ENCODE measurements at places on chromosomes 4 and X.
A peak's percentile ranks its signal among the peaks of the same experiment; 100 is the strongest.

GRCh38 chr4:41748571-41749475 lies at the start of gene PHOX2B:
PHOX2B (minus strand) TSS chr4:41748725; CDS start chr4:41748610, 115 bp downstream.
- DNase-seq: no peak

DNA sequence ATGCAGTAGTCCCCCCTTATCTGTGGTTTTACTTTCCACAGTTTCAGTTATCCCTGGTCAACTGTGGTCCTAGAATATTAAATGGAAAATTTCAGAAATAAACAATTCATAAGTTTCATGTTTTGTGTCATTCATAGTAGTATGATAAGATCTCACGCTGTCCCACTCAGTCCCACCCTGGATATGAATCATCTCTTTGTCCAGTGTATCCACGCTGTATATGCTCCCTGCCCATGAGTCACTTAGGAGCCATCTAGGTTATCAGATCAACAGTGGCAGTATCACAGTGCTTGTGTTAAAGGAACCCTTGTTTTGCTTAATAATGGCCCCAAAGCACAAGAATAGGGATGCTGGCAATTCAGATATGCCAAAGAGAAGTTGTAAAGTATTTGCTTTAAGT lies 16.2 kb upstream of the SYTL4 start:
- no peak for DNase-seq

DNA sequence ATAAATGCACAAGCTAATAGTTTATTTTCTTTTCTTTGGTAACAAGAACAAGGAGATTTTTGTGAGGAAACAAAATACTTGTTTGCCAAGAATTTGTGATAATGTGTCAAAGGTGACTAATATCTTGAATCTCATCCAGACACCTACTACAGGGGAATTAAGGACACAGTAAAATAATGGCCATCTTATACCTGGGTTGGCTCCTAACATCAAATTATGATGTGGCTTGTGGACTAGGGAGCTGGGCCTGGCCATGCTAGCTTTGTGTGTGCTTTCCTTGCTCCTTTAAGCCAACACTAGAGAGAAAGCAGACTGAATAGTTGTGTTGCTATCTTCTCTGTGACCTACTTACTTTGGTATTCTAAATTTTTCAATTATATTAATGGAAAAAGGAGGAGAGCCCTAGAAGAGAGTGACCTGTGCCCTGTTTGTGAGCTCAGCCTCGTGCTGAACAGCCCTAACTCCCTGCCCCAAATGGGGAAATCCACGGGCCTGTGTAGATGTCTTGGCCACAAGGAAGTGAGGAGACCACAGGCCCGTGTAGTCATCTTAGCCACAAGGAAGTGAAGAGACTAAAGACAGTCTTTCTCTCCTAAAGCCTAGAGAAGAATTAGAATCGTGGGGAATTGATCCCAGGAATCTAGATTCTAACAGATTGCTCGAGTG lies 23.3 kb downstream of the ARHGAP24 start:
- peak; percentile 86 for DNase-seq

DNA sequence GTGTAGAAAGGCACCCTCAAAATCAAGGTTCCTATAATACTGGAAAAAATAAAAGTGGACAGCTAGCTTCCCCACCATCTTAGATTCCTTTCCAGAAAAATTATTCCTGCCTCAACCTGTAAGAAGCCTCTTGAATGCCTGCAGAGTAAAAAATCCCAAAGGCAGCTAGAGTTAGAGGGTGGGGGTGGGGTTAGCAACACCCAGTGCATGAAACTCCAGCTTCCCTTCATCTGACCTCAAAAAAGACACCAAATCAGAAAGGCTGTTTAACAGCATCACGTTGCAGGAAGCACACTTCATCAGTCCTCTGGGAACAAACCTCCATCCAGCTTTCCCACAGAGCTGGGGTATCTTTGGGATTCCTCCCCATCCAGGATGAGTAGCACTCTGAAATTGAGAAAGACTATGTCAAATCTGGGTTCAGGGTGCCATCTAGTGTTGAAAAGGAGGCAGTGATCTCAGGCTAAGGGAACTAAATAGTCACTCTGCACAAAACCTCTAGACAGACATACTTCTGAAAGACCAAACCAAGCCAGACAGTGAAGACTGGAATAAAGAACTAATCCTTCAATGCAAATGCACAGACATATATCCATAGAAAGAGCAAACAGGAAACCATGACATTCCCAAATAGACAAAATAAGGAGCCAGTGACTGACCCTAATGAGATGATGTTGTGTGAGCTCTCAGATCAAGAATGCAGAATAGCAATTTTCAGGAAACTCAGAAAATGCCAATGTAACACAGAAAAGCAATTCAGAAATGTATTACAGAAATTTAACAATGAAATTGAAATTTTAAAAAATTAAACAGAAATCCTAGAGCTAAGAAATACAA lies 97.9 kb downstream of the ARHGEF9 start:
- DNase-seq: peak; percentile 9

DNA sequence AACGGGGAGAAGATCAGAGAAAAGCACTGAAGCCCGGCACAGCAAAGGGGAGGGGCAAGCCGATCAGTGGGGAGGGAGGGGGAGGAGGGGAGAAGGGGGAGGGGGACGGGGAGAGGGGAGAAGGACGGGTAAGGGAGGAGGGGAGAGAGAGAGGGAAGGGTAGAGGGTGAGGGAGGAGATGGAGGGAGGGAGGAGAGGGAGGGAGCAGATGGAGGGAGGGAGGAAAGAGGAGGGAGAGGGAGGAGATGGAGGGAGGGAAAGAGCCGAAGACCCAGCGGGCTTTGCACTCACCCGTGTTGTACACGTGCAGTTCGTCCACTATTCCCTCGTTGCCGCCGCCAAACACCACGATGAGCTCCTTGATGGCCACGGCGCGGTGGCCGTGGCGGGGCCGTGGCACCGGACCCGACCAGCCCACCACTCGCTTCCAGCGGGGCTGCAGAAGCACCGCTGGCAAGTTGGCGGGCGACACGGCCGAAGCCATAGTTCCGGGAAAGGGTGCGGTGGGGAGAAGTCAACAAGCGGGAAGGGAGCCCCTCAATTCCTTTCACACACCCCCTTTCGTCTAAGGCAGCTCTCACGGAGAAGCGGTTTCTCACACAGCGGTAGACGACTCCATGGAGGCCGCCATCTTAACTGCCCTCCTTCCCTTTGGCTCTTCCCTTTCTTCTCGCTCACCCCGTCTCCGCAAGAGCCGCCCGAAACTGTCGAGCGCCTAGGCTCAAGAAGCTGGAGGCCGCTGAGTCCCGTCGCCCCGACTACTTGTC lies 1.1 kb downstream of the HCFC1 start:
- no peak for DNase-seq

- no peak for DNase-seq
Observed at GRCh38 chr4:109811707-109812106, 3.9 kb upstream of the GAR1 start.

DNA sequence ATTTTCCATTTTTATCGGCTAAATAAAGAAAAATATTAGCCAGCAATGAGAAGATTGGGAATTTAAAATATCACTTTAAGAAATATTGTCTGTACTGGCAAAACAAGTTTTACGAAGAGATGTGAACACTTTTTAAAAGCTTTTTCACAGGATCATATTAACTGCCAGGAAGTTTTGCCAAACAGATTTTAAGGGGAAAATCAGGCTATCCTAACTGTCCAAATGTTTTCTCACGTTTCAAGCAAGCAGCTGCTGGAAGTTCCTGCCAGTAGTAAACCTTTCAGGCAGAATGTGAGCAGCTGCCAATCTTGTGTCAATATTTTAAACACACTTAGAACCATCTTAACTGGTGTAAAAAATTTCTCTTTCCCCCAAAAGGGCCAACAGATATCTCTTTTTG lies 101.1 kb downstream of the ADGRL3 start:
- DNase-seq: no peak

DNA sequence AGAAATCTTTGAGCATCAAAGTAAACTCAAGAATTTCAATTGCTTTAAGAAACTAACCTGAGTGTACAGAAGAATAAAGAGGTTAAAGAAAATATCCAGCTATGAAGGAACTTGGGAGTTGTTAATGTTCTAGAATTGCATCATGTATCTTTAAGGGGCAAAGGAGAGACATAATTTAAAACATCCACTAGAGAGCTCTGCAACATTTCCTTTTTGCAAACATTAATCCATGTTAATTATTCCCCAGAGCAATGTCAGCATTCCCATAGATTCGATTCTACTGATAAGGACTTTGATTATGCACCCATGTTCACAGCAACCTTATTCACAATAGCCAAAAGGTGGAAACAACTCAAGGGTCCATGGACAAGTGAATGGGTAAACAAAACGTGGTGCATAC lies 80.2 kb upstream of the SORBS2 start:
- DNase-seq: no peak

- peak; percentile 2 for DNase-seq
Observed at GRCh38 chrX:155068165-155068564, 2.8 kb downstream of the CMC4 start.

DNA sequence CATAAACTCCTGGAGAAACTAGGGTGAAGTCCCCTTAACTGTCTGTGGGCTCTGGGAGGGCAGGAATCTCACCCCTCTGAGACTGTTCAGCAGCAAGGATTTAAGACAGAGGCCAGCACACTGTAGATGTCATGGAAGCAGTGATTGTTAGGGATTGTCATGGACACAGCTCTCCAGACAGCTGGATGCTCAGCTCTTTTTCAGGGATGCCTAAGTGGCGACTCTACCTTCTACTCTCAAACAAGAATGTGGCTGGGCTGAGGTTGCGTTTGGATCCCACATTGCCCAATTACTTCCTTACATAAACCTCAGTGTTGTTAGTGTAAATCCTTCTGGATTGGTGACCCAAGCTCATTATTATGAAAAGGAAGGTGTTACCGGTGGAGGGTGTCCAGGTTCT lies 291.9 kb upstream of the VCX3A start:
- DNase-seq: no peak

- no peak for DNase-seq
Observed at GRCh38 chrX:85303544-85303943, 59.8 kb downstream of the ZNF711 start.

DNA sequence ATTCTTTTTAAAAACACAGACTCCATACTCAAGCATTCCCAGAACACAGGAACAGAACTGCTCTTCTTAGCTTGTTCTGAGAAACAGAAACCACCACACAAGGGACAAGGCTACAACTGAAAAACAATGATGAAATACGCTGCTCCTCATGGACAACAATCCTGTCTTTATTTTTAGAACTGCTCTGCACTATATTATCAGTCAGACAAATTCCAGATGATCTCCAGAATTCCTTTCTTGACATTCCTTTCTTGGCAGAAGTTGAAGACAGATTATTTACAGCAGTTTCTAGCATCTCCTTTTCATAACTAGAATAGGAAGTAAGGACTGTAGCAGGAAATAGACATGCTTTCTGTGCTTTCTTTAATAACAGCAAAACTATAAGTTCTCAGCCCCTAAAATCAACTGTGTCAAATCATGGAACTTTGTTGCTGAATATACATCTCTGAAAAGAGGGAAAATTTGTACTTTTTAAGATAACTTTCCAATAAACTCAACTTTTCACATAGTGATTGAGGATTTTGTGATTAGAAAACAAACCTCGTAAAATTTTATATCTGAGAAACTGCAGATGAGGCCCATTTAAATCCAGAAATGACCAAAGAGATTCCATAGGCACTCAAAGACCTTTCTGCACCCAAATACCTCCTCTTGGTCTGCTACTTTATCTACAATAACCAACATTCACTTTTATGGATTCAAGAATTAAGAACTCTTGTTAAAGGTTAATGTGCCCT lies 35.9 kb downstream of the ANTXR2 start:
- no peak for DNase-seq

- DNase-seq: no peak
Observed at GRCh38 chr4:118158763-118159375, 124.6 kb downstream of the NDST3 start.

DNA sequence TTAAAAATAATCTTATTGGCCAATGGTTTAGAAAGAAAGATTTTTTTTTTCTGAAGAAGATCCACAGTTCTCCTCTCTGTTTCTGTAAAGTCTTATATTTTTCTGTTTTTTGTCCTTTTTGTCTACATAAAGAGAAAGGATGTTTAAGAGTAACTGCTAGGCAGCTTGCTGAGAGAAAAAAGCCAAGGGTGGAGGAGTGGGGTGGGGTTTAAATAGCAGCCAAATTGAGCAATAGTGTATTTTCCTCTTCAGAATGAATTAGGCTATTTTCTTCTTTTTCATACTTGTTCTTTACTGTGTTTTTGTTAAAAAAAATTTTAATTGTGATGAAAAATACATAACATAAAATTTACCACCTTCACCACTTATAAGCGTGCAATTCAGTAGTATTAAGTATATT lies 224.6 kb downstream of the SOWAHB start:
- DNase-seq: no peak

DNA sequence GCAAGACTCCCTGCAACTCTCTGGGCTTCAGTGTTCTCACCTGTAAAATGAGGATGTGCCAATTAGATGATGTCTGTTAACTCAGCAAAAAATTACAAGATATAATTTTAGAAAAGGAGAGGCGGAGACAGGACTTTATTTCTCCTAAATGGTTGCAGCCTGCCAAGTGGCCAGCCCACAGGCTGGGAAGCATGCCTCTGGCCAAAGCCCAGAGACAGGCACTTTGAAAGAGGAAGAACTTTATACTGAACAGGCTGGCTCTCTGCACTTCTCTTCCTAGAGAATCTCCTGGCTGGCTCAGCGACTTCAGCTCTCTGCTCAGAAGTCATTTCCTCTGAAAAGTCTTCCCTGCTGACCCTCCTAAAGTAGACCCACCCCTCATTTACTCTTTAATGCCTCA lies 3.7 kb downstream of the PRDM5 start:
- DNase-seq: no peak

DNA sequence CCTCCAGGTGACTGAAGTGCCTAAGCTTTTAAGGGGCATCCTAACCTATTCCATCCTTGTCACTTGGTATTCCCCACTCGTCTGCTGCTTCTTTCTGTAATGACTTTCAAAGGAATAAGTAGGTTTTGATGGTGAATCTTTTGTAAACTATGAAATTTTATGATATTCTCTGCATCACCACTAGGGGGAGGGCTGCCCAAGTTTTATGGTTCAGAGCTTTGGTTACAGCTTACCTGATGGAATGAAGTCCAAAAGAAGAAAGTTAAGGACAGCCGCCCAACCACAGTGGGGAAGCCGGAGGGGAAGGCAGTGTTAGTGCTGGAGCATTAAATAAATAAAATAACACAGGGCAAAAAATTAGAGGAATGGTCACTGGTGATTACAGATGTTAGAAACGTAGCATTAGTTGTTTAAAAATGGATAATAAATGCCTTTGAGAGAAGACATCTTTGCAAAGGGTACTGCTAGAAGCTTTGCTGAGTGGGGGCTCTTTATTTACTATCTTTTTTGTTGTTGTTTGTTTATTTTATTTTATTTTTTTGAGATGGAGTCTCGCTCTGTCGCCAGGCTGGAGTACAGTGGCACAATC lies 204.9 kb downstream of the GBA3 start:
- peak; percentile 8 for DNase-seq

GRCh38 chr4:80073473-80074008 lies 512 bp upstream of the ANTXR2 start:
- DNase-seq: peak; percentile 53

DNA sequence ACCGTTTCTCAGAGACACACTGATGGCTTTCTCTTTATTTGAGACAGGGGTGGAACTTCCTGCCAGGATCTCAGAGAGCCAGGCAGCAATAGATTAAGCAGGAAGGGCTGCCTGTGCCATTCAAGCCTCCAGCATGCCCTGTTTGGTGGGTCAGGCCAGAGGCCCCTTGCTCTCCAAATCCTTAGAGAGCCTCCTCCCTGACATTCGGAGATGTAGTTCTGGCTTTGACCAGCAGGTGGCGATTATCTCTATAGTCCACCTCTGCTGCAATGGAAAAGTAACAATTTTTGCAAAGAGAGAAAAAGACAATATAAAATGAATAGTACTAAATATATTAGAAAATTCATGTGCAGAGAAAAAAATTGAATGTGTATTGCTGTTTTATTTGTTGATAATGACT lies 93.9 kb downstream of the NXF2B start:
- peak; percentile 17 for DNase-seq

- DNase-seq: no peak
Observed at GRCh38 chr4:46370531-46370930, 19.4 kb downstream of the GABRA2 start.

Measured in CD14-positive monocyte (primary cell).